ENCODE measurements at places on chromosomes 2 and 18. TPM values are rescaled to one million over a fixed set of nuclear protein-coding genes. Genes with fewer than 3 reads are reported as not detected.

The EVX2 gene
- not detected for total RNA-seq

The RAB17 gene
- total RNA-seq = not detected

DNA sequence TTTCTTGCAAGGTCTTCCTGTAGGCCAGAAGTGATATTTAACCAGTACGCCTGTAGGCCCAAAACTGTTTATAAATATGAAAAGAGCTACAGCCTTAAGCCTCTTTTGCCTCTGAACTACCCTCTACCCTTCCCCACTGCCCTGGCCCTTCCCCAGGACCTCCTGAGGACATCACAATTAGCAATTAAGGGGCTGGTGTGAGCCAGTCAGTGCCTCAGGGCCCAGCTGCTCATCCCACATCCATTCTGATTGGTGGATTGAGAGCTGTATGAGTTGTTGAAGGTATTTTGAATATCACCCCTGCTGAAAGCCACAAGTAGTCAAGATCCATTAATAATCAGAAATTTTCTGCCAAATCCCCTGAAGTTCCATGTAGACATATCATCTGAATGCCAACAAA lies 126.3 kb upstream of the TACR1 start:
- DNase-seq = no peak

The LBH gene
- total RNA-seq = 143 TPM

GRCh38 chr2:164622338-164623106 lies 1.2 kb upstream of the GRB14 start:
- no peak for DNase-seq

The IL1F10 gene
- not detected for total RNA-seq

- DNase-seq = no peak
Measured at GRCh38 chr2:218318241-218318640, 25.9 kb upstream of the TMBIM1 start.

The MPP4 gene
- not detected for total RNA-seq

DNA sequence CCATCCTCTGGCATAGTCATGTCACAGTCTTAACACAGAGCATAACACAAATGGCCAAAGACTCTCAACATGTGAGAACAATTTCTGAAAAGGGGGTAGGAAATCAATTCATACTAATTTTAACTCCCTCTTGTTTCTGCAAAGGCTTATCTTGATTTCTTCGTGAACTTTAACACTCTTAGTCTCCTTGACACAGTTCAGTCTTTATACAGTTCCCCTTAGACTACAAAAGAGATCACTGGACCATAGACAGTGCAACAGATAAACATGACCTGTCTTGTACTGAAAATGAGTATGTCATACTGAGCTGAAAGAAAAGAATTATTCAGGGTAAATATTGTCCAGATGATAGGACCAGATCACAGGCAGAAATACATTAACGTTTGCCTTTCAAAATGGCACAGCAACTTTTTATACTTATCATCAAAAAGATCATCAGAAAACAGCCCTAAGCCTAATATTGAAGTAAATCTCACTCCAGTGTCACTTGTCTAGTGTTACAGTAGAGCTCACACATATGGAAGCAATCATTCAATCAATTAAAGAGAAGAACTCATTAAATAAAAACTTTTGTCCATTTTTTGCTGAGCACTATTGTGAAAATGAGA lies 56.4 kb upstream of the VRK2 start:
- DNase-seq = no peak

The TRIM43 gene
- total RNA-seq = not detected

- no peak for DNase-seq
Measured at GRCh38 chr2:217797661-217798069, 205.1 kb downstream of the TNS1 start.

The OTOS gene
- not detected for total RNA-seq

- DNase-seq = no peak
Measured at GRCh38 chr18:79772865-79773696, 24.7 kb upstream of the KCNG2 start.

The UGT1A9 gene
- not detected for total RNA-seq

The DUSP19 gene
- total RNA-seq = 1.2 TPM

- no peak for DNase-seq
Measured at GRCh38 chr2:6846967-6847681, 18.6 kb downstream of the CMPK2 start.

The UGT1A8 gene
- total RNA-seq = not detected

The NT5DC4 gene
- not detected for total RNA-seq

DNA sequence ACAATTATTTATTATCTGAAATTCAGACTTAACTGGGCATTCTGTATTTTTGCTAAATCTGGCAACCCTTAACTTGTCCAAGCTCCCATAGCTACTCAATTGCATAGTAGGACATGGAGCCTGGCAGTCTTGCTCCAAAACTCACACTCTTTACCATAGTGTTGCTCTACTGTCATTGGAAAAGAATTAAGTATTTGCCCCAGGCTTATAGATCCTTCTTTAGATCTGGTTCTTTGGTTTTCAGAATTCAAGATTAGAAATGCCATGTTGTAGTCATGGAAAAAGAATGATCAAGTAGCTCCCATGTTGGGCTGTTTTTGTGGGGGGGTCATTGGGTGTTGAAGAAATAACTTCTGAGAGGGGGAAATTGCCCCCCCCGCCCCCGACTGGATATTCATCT lies 240.9 kb downstream of the WDPCP start:
- DNase-seq = no peak

GRCh38 chr18:52337276-52337675 lies 2.7 kb upstream of the DCC start:
- DNase-seq = no peak

The C18orf54 gene
- total RNA-seq = 3.6 TPM

GRCh38 chr2:210132239-210132638 lies 39.0 kb downstream of the KANSL1L start:
- no peak for DNase-seq

- DNase-seq = no peak
Measured at GRCh38 chr2:98576666-98577312, 31.5 kb downstream of the COA5 start.

GRCh38 chr2:727071-727470 lies 49.9 kb upstream of the TMEM18 start:
- no peak for DNase-seq

GRCh38 chr18:51621113-51621863 lies 423.8 kb upstream of the MEX3C start:
- DNase-seq = no peak

All from activated T-cell treated with anti-CD3 and anti-CD28 coated beads, Interleukin-2, amount 50 U/mL, for 4 hours (primary cell).